ENCODE measurements at places on chromosomes 5 and 9. TPM values are rescaled to one million over a fixed set of nuclear protein-coding genes. Genes with fewer than 3 reads are reported as not detected.

The ADGRV1 gene
- total RNA-seq = not detected

The CDKN2A gene
- 88.7 TPM for total RNA-seq

The MYMK gene
- not detected for total RNA-seq

The COL5A1 gene
- not detected for total RNA-seq

The FBP2 gene
- total RNA-seq = not detected

The HK3 gene
- total RNA-seq = not detected

The RFESD gene
- total RNA-seq = 6.8 TPM

The WHRN gene
- total RNA-seq = 0.76 TPM

The FAM221B gene
- total RNA-seq = not detected

The ADCY2 gene
- total RNA-seq = not detected

The SLC9A3 gene
- 3.5 TPM for total RNA-seq

The SLC6A7 gene
- total RNA-seq = not detected

The SHROOM1 gene
- 1.6 TPM for total RNA-seq

The PAXX gene
- 62.6 TPM for total RNA-seq

The NEUROG1 gene
- not detected for total RNA-seq

The MCCC2 gene
- 53.0 TPM for total RNA-seq

The NFIL3 gene
- 4.1 TPM for total RNA-seq

The HSPA9 gene
- 293 TPM for total RNA-seq

The OGN gene
- 16.4 TPM for total RNA-seq

The SLC2A8 gene
- total RNA-seq = 29.4 TPM

The KLF9 gene
- not detected for total RNA-seq

The FIBCD1 gene
- total RNA-seq = not detected

Data from Karpas-422 (cell line).